ENCODE measurements at places on chromosomes 2 and 18. TPM values are rescaled to one million over a fixed set of nuclear protein-coding genes. Genes with fewer than 3 reads are reported as not detected.

Gene LHCGR
- total RNA-seq: not detected

Gene LTBP1
- total RNA-seq: 19.1 TPM

Gene SPHKAP
- not detected for total RNA-seq

Gene DGKD
- total RNA-seq: 471 TPM

Gene ING5
- total RNA-seq: 160 TPM

Gene NAT8
- not detected for total RNA-seq

Gene CRYGD
- total RNA-seq: not detected

DNA sequence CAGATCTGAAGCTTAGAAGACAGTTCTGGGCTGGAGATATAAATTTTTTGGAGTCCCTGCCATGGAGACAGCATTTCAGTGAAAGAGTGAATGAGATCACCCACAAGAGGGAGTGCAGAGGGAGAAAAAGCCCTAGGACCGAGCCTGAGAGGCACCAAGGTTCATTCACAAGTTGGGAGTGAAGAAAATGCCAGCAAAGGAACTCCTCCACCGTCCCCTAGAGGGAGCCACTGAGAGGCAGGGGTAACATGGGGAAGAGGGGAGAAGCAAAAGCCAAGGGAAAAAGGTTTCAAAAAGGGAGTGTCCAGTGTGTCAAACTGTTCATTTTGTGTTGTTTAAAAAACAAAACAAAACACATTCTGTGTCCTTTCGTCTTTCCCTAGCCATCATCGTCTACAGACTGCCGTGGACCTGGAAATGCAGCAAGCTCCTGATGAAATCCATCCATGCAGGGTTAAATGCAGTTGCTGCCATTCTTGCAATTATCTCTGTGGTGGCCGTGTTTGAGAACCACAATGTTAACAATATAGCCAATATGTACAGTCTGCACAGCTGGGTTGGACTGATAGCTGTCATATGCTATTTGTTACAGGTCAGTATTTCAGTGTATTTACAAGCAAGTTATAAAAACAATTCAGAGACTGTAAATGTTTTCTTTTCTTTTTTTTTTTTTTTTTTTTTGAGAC, 19.1 kb downstream of the CYBRD1 start:
- H3K4me3 ChIP-seq: no peak overlapping the region
- peaks cover 21% of the 10 kb centered on the region for H3K36me3 ChIP-seq
- no peaks in the 10 kb centered on the region for H3K27me3 ChIP-seq
- H3K27ac ChIP-seq: no peak overlapping the region

- H3K4me1 ChIP-seq: no peaks in the 10 kb centered on the region
- H3K4me3 ChIP-seq: no peak overlapping the region
- no peaks in the 10 kb centered on the region for H3K36me3 ChIP-seq
- H3K27ac ChIP-seq: no peak overlapping the region
- DNase-seq: peak; percentile 56
These were observed 114.8 kb downstream of the PLB1 start for GRCh38 chr2:28610583-28611201.

GRCh38 chr2:37698931-37699481, 27.6 kb upstream of the CDC42EP3 start:
- no peaks in the 10 kb centered on the region for H3K4me1 ChIP-seq
- H3K27ac ChIP-seq: no peak overlapping the region
- DNase-seq: no peak
- no peaks in the 10 kb centered on the region for H3K27me3 ChIP-seq
- no peak overlapping the region for H3K4me3 ChIP-seq

DNA sequence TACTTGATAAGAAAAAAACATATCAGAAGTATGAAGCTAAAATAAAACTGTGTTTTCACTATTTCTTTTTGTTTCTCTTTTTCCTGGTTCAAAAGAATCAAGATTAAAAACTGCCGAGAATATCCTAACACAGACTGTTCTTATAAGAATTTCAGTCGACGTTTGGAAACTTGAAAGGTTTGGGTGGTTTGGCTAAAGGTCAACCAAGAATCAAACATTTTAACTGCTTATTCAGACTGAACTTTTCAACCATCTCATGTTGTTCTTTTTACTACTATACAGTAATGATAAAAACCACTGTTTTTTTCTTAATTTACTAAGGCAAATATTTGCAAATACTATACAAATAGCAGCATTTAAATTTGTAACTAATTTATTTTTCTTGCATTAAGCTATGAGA, 308.5 kb upstream of the TFPI start:
- no peak overlapping the region for H3K4me3 ChIP-seq
- no peaks in the 10 kb centered on the region for H3K27me3 ChIP-seq
- H3K27ac ChIP-seq: no peak overlapping the region
- H3K36me3 ChIP-seq: no peaks in the 10 kb centered on the region

DNA sequence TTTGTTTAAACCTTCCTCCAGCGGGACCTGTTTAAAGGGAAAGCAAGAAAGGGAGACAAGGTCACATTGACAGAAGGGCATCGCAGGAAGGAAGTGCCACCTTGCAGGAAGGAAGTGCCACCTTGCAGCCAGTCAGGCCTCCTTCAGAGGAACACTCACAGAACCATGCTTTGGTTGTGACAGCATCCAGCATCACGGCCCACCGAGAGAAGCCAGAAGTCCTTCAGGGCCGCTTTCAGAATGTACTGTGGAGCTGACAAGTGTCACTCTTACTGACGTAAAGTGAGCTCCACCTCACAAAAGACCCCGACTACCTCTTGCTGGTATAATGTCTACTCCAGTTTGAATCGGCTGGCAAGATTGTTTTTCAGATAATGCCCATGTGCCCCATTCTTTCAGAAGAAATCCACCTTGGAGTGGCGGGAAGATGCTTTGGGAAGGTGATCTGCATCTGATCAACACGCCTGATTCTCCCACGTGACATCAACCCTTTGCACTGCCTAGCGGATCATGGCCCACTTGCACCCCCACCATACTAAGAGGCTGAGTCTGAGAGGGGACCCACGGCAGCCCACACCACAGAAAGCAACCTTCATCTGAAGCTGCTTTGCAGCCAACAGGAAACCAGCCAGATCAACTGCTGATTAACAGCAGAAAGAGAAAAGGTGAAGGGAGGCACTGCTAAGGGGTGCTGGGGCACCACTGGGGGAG, 99.8 kb downstream of the UXS1 start:
- DNase-seq: peak; percentile 47
- H3K36me3 ChIP-seq: peaks cover 12% of the 10 kb centered on the region
- no peak overlapping the region for H3K27ac ChIP-seq
- H3K4me1 ChIP-seq: no peaks in the 10 kb centered on the region
- H3K4me3 ChIP-seq: no peak overlapping the region

DNA sequence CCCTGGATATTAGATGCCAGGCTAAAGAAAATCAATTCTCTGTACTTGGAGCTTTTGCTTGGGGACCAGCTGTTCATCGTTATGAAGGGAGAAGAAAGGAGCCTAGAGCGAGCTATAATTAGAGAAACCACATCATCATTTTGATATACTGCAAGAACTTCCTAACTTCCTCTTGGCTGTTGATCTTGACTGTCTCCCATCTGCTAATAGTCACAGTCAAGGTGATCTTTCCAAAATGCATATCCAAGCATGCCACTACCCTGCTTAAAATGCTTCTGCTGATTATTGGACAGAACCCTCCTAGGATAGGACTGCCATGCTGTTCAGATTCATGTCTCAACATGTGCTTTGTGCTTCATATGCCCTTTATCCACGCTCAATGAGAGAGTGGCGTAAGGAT, 54.8 kb downstream of the RAPGEF4 start:
- H3K4me3 ChIP-seq: no peak overlapping the region
- DNase-seq: no peak
- H3K4me1 ChIP-seq: no peaks in the 10 kb centered on the region
- H3K36me3 ChIP-seq: no peaks in the 10 kb centered on the region
- H3K27ac ChIP-seq: no peak overlapping the region

GRCh38 chr18:56120782-56121181, 517.6 kb downstream of the TXNL1 start:
- no peak overlapping the region for H3K4me3 ChIP-seq
- no peaks in the 10 kb centered on the region for H3K4me1 ChIP-seq
- no peak for DNase-seq
- no peaks in the 10 kb centered on the region for H3K27me3 ChIP-seq

GRCh38 chr2:210004881-210005280, 2.4 kb downstream of the RPE start:
- H3K36me3 ChIP-seq: peaks cover 18% of the 10 kb centered on the region
- no peak overlapping the region for H3K4me3 ChIP-seq
- DNase-seq: no peak
- H3K27me3 ChIP-seq: no peaks in the 10 kb centered on the region

- no peak overlapping the region for H3K4me3 ChIP-seq
- no peak for DNase-seq
- H3K36me3 ChIP-seq: peaks cover 4% of the 10 kb centered on the region
- peaks cover 5% of the 10 kb centered on the region for H3K4me1 ChIP-seq
These were observed 61.8 kb downstream of the TBC1D8 start for GRCh38 chr2:101089419-101089818.

- H3K4me1 ChIP-seq: peaks cover 11% of the 10 kb centered on the region
- H3K27me3 ChIP-seq: no peaks in the 10 kb centered on the region
These were observed 235.8 kb upstream of the TNP1 start for GRCh38 chr2:217095511-217096205.

- DNase-seq: no peak
- H3K4me1 ChIP-seq: no peaks in the 10 kb centered on the region
- no peaks in the 10 kb centered on the region for H3K36me3 ChIP-seq
- no peak overlapping the region for H3K27ac ChIP-seq
These were observed 30.9 kb downstream of the GAREM1 start for GRCh38 chr18:32439802-32440201.

DNA sequence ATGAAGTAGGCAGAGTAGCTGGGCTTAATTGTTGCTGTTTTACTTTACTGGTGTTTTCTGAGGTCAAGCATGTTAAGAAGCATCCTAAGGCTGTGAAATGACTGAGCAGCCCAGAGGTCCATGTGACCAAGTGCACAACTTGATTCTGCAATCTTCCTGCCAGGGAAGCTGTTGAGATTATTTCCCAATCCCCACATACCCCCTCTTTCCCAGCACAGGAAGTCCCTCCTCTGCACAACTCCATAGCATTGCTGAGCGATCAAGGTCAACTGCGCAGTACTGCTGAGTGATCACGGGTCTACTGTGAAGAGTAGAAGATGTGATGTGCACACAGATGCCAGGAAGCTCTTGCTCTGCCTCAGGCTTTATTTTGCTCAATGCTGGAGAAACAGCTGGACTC, 105.8 kb downstream of the GALNT14 start:
- no peak overlapping the region for H3K27ac ChIP-seq
- H3K27me3 ChIP-seq: no peaks in the 10 kb centered on the region
- no peaks in the 10 kb centered on the region for H3K4me1 ChIP-seq

DNA sequence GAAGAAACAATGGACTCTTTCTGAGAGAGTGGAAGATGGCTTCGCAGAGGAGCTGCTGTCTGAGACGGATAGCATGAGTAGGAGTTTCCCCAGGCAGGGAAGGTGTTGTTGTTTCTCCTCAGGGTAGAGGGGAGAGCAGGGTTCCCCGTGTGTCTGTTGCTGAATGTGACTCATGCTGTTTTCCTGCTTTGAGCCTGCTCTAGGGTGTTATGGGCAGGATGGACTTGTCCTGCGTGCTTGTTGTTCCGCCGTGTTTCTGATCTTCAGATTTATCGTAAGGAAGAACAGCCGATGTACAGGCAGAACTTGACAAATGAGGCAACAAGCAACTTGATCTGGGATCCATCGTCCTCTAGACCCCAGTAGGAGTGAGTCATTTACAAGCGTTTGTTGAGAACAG, 19.7 kb upstream of the MYCN start:
- no peak for DNase-seq
- no peaks in the 10 kb centered on the region for H3K36me3 ChIP-seq
- no peaks in the 10 kb centered on the region for H3K27me3 ChIP-seq
- H3K4me3 ChIP-seq: no peak overlapping the region
- no peak overlapping the region for H3K27ac ChIP-seq
- H3K4me1 ChIP-seq: no peaks in the 10 kb centered on the region

- DNase-seq: no peak
- peaks cover 6% of the 10 kb centered on the region for H3K36me3 ChIP-seq
- no peak overlapping the region for H3K27ac ChIP-seq
- no peaks in the 10 kb centered on the region for H3K27me3 ChIP-seq
These were observed 12.3 kb upstream of the C2orf42 start for GRCh38 chr2:70203086-70203485.

GRCh38 chr2:144237830-144238627, 281.9 kb downstream of the ZEB2 start:
- peaks cover 6% of the 10 kb centered on the region for H3K4me1 ChIP-seq
- H3K4me3 ChIP-seq: no peak overlapping the region
- no peaks in the 10 kb centered on the region for H3K36me3 ChIP-seq
- no peaks in the 10 kb centered on the region for H3K27me3 ChIP-seq

- no peak overlapping the region for H3K4me3 ChIP-seq
- H3K27ac ChIP-seq: no peak overlapping the region
- no peaks in the 10 kb centered on the region for H3K36me3 ChIP-seq
- H3K27me3 ChIP-seq: no peaks in the 10 kb centered on the region
- DNase-seq: no peak
These were observed 298.8 kb downstream of the SRBD1 start for GRCh38 chr2:45312275-45312674.

GRCh38 chr2:98028101-98028561, 32.4 kb upstream of the TMEM131 start:
- H3K36me3 ChIP-seq: no peaks in the 10 kb centered on the region
- H3K4me1 ChIP-seq: peaks cover 55% of the 10 kb centered on the region
- DNase-seq: no peak
- H3K27me3 ChIP-seq: no peaks in the 10 kb centered on the region
- H3K27ac ChIP-seq: peak overlapping the region; percentile 56
- H3K4me3 ChIP-seq: no peak overlapping the region

DNA sequence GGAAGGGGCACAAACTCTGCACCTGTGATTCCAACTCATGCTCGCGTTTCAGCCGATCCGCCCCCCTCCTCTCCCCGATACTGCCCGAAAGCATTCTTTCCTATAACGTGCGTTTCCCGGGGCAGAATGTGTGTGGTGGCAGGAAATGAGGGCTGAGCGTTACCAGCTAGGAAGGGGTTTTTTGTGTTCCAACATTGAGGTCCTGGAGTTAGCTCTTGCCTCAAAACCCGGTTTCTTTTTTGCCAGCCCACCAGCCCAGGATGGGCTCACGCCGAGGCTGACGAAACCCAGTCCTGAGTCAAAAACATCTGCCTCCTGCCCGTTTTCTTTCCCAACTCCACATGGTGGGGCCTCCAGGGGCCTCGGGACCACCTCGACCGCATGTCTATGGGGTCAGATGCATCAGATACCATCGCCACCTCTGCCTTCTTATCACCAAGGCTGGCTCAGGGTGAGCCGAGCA, 113.7 kb upstream of the COPS8 start:
- H3K27ac ChIP-seq: peak overlapping the region; percentile 37
- DNase-seq: no peak
- H3K27me3 ChIP-seq: no peaks in the 10 kb centered on the region
- no peaks in the 10 kb centered on the region for H3K4me1 ChIP-seq

GRCh38 chr18:11178951-11179549, 29.7 kb upstream of the PIEZO2 start:
- H3K4me3 ChIP-seq: no peak overlapping the region
- DNase-seq: no peak
- peaks cover 7% of the 10 kb centered on the region for H3K4me1 ChIP-seq

- no peaks in the 10 kb centered on the region for H3K4me1 ChIP-seq
- no peak for DNase-seq
- H3K36me3 ChIP-seq: no peaks in the 10 kb centered on the region
- no peak overlapping the region for H3K27ac ChIP-seq
These were observed 1791.6 kb downstream of the SUCLG1 start for GRCh38 chr2:82667491-82667890.

GRCh38 chr18:54130177-54130576, 94.3 kb downstream of the MBD2 start:
- no peak overlapping the region for H3K4me3 ChIP-seq
- no peaks in the 10 kb centered on the region for H3K36me3 ChIP-seq
- H3K27me3 ChIP-seq: no peaks in the 10 kb centered on the region
- no peak for DNase-seq
- no peaks in the 10 kb centered on the region for H3K4me1 ChIP-seq
